Fibroblast of lung (primary cell): ENCODE measurements at places on chromosomes 7 and 10. TPM values are rescaled to one million over a fixed set of nuclear protein-coding genes. Genes with fewer than 3 reads are reported as not detected.

DNA sequence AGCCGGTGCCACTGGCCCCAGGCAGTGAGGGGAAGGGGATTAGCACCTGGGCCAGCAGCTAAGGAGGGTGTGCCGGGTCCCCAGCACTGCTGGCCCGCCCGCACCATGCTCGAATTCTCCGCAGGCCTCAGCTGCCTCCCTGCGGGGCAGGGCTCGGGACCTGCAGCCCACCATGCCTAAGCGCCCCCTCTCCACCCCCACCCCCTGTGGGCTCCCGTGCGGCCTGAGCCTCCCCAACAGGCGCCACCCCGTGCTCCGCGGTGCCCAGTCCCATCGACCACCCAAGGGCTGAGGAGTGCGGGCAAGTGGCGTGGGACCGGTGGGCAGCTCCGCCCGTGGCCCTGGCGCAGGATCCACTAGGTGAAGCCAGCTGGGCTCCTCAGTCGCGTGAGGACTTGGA is 144.8 kb upstream of the CDCA7L start:
- H3K4me3 ChIP-seq: no peak overlapping the region
- no peak overlapping the region for H3K27ac ChIP-seq
- H3K27me3 ChIP-seq: no peaks in the 10 kb centered on the region
- DNase-seq: no peak
- H3K4me1 ChIP-seq: no peaks in the 10 kb centered on the region
- no peaks in the 10 kb centered on the region for H3K36me3 ChIP-seq

DNA sequence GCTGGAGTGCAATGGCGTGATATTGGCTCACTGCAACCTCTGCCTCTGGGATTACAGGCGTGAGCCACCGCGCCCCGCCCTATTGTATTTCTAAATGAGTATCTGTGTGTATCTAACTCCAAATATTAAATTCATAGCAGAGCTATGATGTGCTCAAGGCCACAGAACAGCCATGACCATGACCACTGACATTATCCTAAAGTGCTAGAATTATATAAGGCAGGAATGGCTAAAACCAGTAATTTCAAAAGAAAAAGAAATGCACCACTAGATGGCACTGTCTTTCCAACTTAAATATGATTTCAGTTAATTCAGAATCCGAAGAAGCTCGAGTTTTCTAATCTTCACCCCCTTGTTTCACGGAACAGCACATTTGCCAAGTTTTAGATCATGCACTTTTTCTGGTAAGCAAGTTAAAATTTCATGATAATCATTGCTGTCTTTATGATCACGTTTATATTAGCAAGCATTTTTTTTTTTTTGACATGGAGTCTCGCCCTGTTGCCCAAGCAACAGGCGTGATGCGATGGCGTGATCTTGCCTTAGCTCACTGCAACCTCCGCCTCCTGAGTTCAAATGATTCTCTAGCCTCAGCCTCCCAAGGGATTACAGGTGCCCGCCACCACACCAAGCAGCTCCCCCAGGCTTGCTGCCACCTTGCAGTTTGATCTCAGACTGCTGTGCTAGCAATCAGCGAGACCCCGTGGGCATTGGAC is 65.3 kb downstream of the OR13A1 start:
- H3K36me3 ChIP-seq: no peaks in the 10 kb centered on the region
- no peak overlapping the region for H3K27ac ChIP-seq
- peaks cover 3% of the 10 kb centered on the region for H3K27me3 ChIP-seq
- no peaks in the 10 kb centered on the region for H3K4me1 ChIP-seq

DNA sequence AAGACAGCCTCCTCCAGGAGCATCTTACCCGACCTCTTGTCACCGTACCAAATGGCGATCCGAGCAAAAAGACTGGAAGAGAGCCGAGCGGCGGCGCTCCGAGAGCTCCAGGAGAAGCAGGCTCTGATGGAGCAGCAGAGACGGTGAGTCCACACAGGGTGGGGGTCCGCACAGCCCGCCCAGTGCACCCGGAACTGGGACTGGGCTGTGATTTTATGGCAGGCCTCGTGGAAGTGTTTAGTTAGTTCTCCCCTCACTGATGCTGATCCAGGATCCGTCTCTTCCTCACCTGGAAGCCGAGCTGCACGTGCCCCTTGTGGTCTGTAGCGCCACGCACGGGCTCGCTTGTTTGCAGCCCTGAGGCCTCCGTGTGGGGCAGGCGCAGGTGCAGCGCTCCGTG is 19.6 kb downstream of the LRRC27 start:
- no peaks in the 10 kb centered on the region for H3K4me1 ChIP-seq
- DNase-seq: no peak

FAM241B gene
- 0.26 and 0.99 TPM in 2 replicates for total RNA-seq

DNA sequence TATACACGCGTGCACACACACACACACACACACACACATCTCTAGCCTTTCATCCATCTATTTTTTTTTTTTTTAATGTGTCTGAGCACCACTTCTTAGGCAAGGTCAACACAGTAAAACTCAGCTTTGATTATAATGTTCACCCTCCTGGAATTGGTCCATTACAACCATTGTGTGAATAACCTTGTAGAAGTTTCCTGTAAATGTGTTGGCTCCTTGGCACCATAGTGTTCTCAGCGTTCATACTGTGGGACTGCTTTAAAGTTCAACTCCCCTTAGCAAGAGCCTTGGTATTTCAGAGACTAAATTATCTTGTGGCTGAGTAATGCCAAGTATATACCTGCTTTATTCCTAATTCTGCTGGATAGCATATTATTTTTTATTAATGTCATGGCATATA is 106.3 kb upstream of the PRPS1L1 start:
- no peak overlapping the region for H3K4me3 ChIP-seq
- H3K4me1 ChIP-seq: no peaks in the 10 kb centered on the region
- DNase-seq: no peak

DNA sequence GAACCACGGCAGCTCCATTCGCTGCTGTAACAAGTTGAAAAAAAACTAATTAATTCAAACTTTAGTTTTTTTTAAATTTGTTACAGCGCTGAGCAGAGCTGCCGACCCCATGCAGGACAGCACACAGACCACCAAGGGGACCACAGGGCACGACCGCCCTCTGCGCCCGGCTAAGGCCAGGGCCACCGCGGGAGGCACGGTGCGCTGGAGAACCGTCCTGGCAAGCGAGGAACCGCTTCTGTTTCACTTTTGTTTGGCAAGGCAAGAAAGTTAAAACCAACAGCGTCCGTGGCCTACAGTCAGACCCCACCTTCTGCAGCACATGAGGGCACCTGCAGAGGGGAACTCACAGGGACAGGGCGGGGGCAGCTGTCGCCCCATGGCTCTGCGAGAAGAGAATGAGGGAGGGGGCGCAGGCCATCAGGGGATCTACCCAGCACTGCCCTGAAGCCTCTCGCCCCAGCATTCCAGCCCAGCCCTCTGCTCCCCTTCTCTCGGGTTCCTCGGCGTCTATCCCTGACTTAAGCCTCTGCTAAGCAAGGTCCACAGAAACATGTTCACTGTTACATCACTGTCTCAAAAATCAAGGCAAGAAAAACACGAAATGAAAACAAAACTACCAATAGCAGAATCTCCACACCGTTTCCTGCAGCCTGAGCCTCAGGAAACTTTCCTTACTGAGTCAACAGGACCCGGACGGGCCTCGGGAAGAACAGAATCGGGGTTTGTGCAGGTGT is 204.4 kb downstream of the DIP2C start:
- peak overlapping the region; percentile 36 for H3K4me3 ChIP-seq
- H3K4me1 ChIP-seq: no peaks in the 10 kb centered on the region
- H3K36me3 ChIP-seq: peaks cover 2% of the 10 kb centered on the region
- H3K27me3 ChIP-seq: no peaks in the 10 kb centered on the region
- H3K27ac ChIP-seq: no peak overlapping the region
- no peak for DNase-seq

ECHS1 gene
- 48.5 and 63.9 TPM in 2 replicates for total RNA-seq

- H3K27ac ChIP-seq: no peak overlapping the region
- H3K27me3 ChIP-seq: no peaks in the 10 kb centered on the region
- H3K4me1 ChIP-seq: no peaks in the 10 kb centered on the region
- H3K36me3 ChIP-seq: no peaks in the 10 kb centered on the region
- no peak for DNase-seq
- no peak overlapping the region for H3K4me3 ChIP-seq
Measured at GRCh38 chr10:1658658-1659057, 78.7 kb downstream of the ADARB2 start.

DNA sequence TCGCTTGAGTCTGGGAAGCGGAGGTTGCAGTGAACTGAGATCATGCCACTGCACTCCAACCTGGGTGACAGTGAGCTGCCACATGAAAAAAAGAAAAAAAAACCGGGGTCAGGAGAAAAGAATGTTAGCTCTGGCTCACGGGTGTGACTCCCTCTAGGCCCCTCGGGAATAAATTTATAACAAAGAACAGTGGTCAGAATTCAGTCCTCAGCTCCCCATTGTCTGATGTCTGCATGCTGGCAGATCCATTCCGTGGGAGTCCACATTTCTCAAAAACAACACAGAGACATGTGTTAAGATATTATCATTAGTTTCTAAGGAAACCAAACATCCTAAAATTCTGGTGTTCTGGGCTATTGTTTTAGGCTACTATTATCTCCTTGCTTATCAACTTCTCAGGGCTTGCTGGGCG is 90.6 kb downstream of the MARCHF5 start:
- no peaks in the 10 kb centered on the region for H3K4me1 ChIP-seq
- no peaks in the 10 kb centered on the region for H3K27me3 ChIP-seq
- no peak overlapping the region for H3K27ac ChIP-seq
- no peaks in the 10 kb centered on the region for H3K36me3 ChIP-seq
- H3K4me3 ChIP-seq: no peak overlapping the region

- no peaks in the 10 kb centered on the region for H3K4me1 ChIP-seq
- no peak overlapping the region for H3K27ac ChIP-seq
- peak; percentile 7 for DNase-seq
Measured at GRCh38 chr10:96890172-96890513, 58.0 kb downstream of the LCOR start.

STOX1 gene
- under 0.01 TPM in 2 replicates for total RNA-seq

ELAPOR2 gene
- total RNA-seq: 5.6 and 5.9 TPM in 2 replicates

ANXA8L1 gene
- not detected in 2 replicates for total RNA-seq
